ENCODE measurements at places on chromosomes 5 and 9. TPM values are rescaled to one million over a fixed set of nuclear protein-coding genes. Genes with fewer than 3 reads are reported as not detected.

Gene FBP2
- polyA plus RNA-seq = 86.4 TPM

DNA sequence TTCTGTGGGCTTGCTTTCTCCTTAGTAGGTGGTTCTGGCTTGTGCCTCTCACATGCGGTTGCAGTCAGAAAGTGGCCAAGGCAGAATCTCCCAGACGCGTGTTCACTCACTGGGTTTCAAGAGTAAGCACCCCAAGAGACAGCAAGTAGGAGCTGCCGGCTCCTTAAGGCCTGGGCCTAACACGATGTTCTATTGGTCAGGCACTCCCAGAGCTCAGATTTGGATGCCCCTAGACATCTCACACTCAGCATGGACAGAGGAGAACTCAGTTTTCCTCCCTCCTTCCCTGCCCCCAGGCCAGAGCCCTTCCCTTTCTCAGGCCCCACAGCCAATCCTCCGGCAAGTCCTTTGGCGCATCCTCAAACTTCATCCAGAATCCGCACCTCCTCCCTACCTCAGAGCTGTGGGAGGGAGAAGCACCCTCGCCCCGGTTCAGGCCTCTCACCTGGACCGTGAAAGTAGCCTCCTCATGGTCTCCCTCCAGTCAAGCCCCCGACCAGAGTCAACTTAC lies 6.5 kb upstream of the CARD19 start:
- no peak for DNase-seq

GRCh38 chr9:130901498-130902203 lies 5.0 kb upstream of the QRFP start:
- no peak for DNase-seq

DNA sequence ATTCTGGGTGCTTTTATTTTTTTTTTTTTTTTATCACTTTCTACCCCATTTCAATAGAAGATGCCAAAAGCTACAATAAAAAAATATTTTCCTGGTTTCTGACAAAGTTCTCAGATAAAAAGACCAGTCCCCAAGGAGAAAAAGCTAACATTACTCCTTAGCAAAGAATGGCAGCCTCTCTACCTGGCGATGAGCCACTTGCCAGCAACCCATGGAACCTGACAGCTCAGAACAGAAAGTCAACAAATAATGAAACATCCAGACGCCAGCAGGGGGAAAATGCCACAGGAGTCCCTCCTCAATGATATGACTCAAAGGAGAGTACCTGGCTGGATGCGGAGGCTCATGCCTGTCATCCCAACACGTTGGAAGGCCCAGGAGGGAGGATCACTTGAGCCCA lies 123.2 kb downstream of the MYO10 start:
- DNase-seq = no peak

- DNase-seq = no peak
These were observed 993.0 kb downstream of the MAT2B start for GRCh38 chr5:164498438-164498837.

- no peak for DNase-seq
These were observed 289.6 kb downstream of the GLIS3 start for GRCh38 chr9:4010309-4010708.

Gene NPR3
- 12.0 TPM for polyA plus RNA-seq

- DNase-seq = no peak
These were observed 108.7 kb downstream of the IRX2 start for GRCh38 chr5:2642684-2643345.

GRCh38 chr9:116095403-116095802 lies 58.2 kb upstream of the PAPPA start:
- DNase-seq = no peak

Gene SPATA31A3
- polyA plus RNA-seq = not detected

DNA sequence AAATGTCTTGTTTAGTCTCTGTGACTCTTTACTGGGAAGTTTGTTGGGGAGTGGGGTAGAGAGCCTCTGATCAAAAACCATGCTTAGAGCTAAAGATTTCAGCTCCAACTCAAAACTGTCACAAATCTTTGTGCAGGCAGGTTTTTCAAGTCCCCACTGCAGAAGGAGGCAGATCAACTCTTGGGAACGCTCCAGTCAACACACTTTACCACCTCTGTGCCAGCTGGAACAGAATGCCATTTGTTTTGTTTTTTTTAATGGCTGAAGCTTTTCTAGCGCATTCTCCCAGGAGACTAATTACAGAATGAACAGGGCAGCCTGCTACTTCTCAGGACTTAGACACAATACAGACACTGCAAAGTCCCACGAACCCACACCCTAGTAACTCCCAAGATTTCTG lies 17.9 kb upstream of the LHX6 start:
- DNase-seq = no peak

DNA sequence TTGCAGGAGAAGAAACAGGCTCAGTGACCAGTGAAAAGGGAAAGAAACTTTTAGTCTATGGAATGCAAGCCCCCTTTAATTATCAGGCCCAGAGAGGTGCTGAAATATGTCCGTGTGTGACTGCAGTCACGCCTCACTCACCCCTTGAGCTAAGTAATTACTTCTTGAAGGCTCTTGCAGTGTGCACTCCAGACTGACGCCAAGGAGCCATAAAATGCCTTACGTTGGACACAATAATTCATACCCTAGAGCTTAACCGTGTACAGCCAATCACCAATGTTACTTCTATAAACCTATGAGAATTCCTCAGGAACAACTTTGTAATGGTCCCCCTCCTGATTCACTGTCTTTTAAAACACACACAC lies 242.2 kb downstream of the SYK start:
- no peak for DNase-seq

DNA sequence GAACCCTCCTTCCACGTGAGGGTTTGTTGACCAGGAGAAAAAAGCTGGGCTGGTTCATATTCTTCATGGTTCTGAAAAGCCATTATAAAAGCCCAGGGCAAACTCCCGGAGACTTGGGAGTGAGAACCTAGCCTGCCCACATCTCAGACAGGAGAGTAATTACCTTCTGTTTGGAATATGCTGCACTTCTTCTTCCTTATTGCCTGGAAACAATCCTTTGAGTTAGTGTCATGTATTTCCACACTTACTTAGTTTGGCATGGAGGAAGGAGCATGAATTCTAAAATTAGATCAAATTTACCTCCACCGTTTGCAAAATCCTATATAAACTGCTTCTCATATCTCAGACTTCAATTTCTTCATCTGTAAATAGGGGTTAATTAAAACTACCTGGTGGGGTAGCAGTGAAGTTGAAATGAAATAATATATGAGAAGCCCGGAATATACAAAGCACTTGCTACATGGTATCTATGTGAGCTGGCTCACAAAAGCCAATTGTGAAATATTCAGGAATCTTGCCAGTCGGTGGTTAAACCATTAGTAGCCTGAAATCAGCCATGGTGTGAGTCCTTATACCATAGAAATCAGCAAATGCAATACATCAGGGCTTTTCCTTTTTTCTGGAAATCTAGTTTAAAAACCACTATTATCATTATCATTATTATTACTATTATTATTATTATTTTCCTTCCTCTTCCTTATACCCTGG lies 140.0 kb upstream of the RAD23B start:
- no peak for DNase-seq

DNA sequence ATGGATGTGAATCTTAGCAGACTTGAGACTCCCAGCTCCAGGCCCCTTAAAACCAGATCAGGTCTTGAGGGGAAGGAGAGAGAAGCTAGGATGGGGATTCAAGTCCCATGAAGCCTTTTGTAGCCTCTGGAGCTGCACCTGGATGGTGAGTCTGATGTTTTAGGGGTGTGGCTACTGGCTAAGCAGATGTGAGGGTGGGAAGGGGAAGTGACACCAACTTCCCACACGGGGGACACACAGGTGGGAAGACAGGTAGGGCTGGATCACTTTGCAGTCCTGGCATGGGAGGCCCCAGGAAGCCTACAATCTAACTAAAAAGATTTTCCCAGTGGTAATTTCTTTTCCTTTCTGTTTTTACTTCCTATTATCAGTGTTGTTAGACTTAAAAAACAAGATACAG lies 38.7 kb upstream of the UBAP2 start:
- no peak for DNase-seq

GRCh38 chr5:176573564-176574296 lies 24.6 kb downstream of the CDHR2 start:
- DNase-seq = peak; percentile 32

GRCh38 chr5:170525470-170526211 lies 21.8 kb downstream of the KCNIP1 start:
- DNase-seq = no peak

DNA sequence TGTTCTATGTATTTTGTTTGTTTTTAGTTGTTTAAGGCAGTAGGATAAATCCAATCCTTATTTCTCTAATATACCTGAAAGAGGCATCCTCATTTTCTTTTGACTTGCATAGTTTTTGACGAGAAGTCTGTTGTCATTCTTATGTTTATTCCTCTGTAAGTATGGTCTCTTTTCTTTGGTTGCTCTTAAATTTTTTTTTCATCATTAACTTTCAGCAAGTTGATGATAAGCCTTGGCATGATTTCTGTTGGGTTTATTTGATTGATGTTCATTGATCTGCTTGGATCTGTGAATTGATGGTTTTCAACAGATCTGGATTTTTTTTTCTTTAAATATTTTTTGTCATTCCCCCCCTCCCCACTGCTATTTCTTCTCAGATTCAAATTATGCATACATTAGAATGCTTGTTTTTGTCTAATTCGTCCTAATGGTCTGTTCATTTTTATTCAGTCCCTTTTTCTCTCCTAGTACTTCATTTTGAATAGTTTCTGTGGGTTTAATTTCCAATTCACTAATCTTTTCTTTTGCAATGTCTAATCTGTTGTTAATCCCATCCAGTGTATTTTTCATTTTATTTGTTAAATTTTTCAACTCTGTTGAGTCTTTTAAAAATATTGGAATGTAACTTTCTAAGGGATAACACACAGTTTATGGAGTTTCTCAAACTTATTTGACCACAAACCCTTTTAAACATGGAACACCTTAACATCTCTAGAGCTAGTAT lies 495.9 kb downstream of the CSNK1G3 start:
- no peak for DNase-seq

DNA sequence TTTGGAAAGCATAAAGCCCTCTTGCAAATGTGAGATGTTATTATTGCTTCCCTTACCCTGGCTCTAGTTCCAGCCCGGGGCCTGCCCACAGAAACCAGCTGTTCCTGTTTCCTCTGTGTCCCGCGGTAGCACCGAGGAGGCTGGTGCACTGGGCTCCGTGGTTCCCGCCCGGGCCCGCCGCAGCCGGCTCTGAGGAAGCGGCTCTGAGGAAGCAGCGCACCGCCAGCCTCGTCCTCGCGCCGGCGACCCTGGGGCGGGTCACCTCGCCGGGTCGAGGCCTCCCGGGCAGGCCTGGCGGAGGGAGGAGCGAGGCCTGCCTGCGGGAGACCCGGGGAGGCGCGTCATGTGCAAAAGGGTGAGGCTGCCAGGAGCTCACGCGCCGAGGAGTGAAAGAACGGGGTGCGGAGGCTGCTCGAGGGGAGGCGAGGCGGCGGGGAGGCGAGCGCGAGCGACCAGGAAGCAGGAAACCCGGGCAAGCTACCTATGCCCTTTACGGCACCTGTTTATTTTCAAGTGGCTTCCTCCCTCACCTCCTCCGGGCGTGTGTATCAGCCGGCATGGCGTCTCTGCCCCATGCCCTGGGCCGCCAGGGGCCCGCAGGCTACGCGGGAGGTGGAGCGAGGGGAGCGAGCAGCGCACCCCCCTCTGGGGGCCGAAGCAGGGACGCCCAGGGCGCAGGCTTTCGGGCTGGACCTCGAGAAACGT lies 61.3 kb upstream of the MEGF10 start:
- DNase-seq = peak; percentile 37

Gene MVB12B
- 21.2 TPM for polyA plus RNA-seq

Gene ZNF300
- 8.8 TPM for polyA plus RNA-seq

Gene FST
- polyA plus RNA-seq = 33.1 TPM

- DNase-seq = peak; percentile 63
These were observed 174.9 kb downstream of the ROR2 start for GRCh38 chr9:91775011-91775707.

- DNase-seq = no peak
These were observed 111.2 kb downstream of the GALNT10 start for GRCh38 chr5:154301726-154302125.

Gene RUSC2
- polyA plus RNA-seq = 78.9 TPM

- peak; percentile 29 for DNase-seq
These were observed 666 bp downstream of the PPARGC1B start for GRCh38 chr5:149730620-149731331.

DNA sequence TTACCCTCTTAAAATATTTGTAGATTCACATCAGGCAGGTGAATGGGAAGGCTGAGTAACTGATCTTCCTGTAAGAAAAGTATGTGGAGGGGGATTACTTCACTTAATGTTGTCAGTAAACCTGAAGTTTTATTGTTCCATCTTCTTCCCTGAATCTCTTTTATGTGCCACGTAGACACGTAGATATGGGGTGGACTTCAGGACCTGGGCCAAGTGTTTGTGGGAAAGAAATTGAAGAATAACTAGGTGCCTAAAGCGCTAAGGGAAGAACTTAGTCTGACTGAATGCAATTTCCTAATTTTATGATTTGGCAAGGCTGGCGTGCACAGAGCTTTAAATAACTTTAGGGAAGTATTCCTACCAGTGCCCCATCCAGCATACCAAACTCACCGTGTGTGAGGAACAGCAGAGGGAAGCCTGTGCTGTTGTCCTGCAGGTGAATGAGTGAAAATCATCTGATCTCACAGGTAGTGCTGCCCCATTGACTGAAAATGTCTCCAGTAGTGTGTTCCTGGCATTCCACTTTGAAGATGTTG lies 323.4 kb downstream of the KDM4C start:
- no peak for DNase-seq

DNA sequence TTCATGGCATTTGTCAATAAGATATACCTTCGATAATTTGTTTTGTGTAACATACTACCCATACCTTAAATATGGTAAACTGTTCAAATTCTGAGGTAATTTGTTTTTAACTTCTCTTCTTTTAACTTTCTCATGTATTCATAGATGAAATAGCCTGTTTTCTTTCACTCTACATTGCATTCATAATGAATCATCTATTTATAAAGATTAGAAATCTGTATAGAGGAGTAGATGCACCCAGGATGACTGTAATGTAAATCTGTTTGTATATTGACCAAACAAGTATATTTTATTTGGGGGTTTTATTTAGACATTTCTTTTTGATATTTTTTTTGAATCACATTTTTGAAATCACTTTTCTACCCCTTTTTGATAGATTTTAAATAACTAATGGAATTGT lies 144.6 kb downstream of the CD180 start:
- no peak for DNase-seq

GRCh38 chr9:34994900-34995669 lies 5.5 kb downstream of the DNAJB5 start:
- DNase-seq = no peak

Gene STPG3
- polyA plus RNA-seq = not detected

GRCh38 chr9:107633406-107633805 lies 143.8 kb upstream of the KLF4 start:
- DNase-seq = no peak

Gene PTGES
- 9.2 TPM for polyA plus RNA-seq

GRCh38 chr5:164680812-164681520 lies 1175.5 kb downstream of the MAT2B start:
- no peak for DNase-seq

GRCh38 chr5:83025690-83026478 lies 51.3 kb downstream of the TMEM167A start:
- DNase-seq = no peak

Gene GPR150
- polyA plus RNA-seq = 0.22 TPM

DNA sequence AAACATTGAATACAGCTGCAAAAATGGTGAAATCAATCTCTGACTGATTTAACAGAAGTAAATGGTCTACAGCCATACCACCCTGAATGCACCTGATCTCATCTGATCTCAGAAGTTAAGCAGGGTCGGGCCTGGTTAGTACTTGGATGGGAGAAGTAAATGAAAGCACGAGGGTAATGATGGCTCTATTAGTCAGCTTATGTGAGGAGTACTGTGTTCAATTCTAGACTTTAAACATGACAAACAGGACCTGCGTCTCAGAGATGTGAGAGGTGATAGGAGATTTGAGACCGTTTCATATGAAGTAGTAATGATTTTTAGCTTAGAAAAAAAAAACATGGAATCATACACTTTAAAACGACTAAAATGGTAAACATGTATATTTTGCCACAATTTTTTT lies 77.1 kb upstream of the SUSD1 start:
- no peak for DNase-seq
